ENCODE measurements at places on chromosomes 16 and 17.

GRCh38 chr16:88596483-88596882, 26.3 kb downstream of the ZC3H18 start:
- DNase-seq, result no peak

- DNase-seq, result no peak
Observed at GRCh38 chr17:73390851-73391250, 79.0 kb upstream of the CDC42EP4 start.

- peak; percentile 30 for DNase-seq
Observed at GRCh38 chr16:28317040-28317880, 24.9 kb downstream of the SBK1 start.

- no peak for DNase-seq
Observed at GRCh38 chr17:34800661-34801060, 160.6 kb downstream of the CCT6B start.

DNA sequence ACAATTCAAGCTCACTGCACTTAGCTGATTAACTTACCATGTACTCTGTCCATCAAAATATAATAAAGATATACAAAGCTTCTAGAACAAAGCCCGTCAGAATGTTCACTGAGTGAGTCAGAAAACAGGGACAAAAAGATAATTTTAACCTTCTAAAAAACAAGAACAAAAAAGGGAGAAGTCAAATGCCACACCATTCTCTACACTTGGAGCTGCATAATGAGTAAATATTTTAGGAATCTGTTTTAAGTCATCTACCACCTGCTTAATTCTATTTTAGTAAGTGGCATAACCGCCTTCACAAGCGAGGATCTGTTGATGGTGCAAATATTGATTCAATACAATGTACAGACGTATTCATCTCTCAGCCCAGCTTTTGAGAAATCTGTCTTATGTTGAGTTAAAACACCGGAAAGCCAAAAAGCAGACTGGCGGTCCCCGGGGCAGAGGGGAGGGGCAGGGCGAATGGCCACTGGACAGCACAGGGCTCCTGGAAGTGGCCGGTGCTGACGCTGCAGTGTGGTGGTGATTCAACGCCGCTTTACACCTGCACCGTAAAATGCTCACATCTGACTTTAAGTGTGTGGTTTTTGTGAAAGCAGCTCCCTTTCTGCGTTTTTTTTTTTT, 20.1 kb downstream of the RAB40B start:
- DNase-seq, result no peak

GRCh38 chr17:41335747-41336146, 14.9 kb downstream of the KRT33A start:
- no peak for DNase-seq

GRCh38 chr17:56973520-56973919, 4.4 kb upstream of the SCPEP1 start:
- no peak for DNase-seq

DNA sequence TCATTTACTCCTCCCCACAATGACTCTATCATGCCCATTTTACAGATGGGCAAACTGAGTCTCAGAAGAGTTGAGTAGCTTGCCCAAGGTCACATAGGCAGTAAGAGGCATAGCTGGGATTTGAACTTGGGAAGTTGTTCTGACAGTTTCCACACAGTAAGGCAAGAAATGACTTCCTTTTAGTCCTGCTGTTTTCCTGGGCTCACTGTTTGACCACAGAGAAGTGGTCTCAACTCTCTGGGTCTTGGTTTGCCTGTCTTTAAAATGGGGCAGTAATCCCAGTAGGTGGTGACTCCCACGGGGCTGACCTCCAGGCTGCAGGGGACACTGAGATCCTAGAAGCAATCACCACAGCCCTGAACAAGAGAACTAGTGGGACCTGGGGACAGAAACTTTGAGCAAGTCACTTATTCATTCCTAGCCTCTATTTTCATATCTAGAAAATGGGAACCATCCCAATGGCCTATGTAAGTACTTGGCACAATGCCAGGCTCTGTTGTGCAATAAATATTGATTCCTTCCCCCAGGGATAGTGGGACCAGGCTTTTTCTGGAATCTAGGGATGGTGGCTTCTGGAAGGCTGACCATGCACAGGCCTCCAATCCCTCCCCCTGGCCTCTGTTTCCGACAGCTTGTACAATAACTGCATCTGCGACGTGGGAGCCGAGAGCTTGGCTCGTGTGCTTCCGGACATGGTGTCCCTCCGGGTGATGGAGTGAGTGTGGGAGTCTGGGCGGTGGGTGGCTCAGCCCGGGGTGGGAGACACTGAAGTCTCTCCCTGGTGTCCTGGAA, 20.5 kb downstream of the DEXI start:
- no peak for DNase-seq

- no peak for DNase-seq
Observed at GRCh38 chr16:56679818-56680217, 2.5 kb upstream of the MT1X start.

DNA sequence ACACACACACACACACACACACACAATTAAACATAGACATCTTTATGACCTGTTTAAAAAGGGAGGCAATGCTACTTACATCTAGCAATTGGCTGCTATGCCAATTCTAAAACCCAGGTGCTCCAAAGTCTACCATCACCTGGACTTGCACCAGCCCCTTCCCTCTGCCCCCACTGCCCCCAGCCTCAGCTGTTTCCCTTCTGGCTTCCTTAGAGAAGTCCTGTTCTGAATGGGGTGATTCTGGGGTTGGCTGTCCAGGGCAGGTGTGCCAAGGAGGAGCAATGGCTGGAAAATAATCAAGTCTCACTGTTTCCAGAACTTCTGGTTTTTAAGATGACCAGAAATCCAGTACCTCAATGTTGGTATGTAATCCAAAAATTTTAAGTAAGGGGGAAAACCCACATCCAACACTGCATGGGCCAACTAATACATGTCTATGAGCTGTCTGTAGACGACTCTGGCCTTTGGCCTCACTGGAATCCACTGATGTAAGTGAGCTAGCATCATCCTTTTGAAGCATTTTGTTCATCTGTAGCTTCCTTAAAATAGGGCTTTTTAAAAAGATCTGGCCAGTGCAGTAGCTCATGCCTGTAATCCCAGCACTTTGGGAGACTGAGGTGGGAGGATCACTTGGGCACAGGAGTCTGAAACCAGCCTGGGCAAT, 2.1 kb downstream of the IFT20 start:
- DNase-seq, result no peak

- DNase-seq, result no peak
Observed at GRCh38 chr16:29898804-29899515, 390 bp downstream of the SEZ6L2 start.

GRCh38 chr17:31593806-31594205, 202.3 kb downstream of the RAB11FIP4 start:
- no peak for DNase-seq

GRCh38 chr16:78310196-78310595, 210.7 kb downstream of the WWOX start:
- DNase-seq, result no peak

Data from GDM1 (cell line).